Spinal cord (tissue), 10 donors: ENCODE measurements at places on chromosomes 4 and X.
A peak's percentile ranks its signal among the peaks of the same experiment; 100 is the strongest.

- DNase-seq: no peak
Measured at GRCh38 chrX:135951291-135951690, 22.5 kb downstream of the MMGT1 start.

GRCh38 chrX:101785142-101785541 is 125.5 kb upstream of the ARMCX2 start:
- DNase-seq: no peak

DNA sequence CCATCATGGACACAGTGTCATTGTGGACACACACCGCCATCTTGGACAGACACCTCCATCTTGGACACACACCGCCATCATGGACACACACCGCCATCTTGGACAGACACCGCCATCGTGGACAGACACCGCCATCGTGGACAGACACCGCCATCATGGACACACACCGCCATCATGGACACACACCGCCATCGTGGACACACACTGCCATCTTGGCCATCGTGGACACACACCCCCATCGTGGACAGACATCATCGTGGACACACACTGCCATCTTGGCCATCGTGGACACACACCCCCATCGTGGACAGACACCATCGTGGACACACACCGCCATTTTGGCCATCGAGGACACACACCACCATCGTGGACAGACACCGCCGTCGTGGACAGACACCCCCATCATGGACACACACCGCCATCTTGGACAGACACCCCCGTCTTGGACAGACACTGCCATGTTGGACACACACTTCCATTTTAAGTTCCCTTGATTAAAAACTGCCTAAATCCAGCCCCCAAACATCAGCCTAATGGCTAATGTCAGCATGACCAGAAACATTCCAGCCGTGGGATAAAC is 9.1 kb downstream of the ASMTL start:
- no peak for DNase-seq

GRCh38 chr4:186660403-186660802 is 63.3 kb downstream of the FAT1 start:
- no peak for DNase-seq

- no peak for DNase-seq
Measured at GRCh38 chr4:3136454-3136853, 62.0 kb downstream of the HTT start.

- DNase-seq: peak; percentile 8
Measured at GRCh38 chrX:72540318-72540717, 32.3 kb downstream of the HDAC8 start.

DNA sequence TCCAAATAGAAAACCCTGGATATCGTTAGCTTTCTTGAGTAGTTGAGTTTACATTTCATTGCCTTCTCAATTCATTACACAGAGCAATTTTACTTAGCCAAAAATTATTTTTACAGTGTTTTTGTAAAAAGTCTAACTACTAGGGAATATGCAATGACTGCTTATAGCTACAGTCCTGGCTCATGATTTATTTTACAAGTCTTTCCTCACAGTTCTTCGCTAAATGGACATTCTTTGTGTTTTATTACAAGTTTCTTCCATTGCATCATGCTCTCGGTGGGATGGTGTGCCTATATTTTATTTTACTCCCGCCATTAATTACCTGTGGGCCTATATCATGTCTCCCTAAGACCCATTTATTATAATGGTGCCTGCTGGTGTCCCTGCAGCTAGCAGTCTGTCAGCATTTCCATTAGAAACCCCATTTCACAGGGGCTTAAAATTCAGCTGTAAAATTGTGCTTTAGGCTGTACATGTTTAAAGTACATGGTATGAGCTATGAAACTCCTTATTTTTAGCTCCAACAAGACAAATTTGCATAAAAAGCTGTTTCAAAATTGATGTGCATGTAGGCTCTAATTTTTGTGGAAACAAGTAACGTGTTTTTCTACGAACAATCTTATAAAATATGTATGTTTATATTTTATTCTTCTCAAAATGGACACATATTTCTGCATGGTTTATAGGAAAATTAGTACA is 227.4 kb downstream of the SLC7A11 start:
- DNase-seq: peak; percentile 51

DNA sequence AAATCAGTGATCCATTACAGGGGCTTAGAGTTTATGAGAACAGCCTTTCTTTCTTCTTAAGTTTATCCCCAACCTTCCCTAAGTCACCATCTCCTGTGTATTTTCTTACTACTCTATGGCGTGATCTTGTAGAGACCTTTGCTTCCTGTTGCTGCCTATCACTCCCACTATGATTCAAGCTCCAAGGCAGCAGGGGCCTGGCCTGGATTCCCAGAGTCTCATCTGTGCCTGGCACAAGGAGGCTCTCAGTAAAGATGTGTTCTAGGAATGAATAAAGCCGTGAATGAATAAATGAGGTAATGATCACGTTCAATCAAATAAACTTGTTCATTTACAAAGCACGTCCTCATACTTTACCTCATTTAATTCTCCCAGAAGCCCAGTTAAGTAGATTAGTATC is 45.4 kb downstream of the CC2D2A start:
- peak; percentile 26 for DNase-seq

- DNase-seq: no peak
Measured at GRCh38 chr4:156933633-156934258, 37.9 kb downstream of the PDGFC start.

DNA sequence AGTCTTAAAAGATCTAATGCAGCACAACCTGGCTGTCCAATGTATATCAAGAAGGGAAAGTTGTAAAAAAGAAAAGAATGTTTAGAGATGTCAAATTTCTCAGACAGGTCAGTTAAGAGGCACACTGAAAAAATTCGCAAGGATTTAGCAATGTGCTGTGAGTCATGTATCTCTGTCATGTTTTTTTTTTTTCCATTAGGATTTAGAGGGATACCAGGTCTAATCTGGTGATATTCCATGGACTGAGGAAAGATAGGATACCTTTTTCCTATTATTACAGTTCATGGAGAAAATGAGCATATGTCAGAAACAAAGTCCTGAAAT is 815.4 kb upstream of the PCDH10 start:
- no peak for DNase-seq

DNA sequence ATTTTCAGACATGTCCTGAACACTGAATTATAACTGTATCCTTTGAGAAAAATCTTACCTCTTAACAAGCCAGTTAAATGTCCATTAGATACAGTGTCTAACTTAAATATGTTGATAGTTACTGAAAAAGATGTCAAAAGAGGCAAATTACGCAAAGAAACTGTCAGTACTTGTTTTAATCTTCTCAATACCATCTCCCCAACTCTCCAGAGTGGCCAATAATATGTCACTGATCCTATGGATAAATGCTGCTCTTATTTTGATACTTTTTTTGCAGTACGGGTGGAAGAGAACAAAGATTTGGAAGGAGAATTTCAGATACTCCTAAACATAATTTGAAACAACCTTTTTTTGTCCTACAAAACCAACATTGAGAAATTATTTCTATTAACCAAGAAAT is 192.7 kb downstream of the CBR4 start:
- no peak for DNase-seq

DNA sequence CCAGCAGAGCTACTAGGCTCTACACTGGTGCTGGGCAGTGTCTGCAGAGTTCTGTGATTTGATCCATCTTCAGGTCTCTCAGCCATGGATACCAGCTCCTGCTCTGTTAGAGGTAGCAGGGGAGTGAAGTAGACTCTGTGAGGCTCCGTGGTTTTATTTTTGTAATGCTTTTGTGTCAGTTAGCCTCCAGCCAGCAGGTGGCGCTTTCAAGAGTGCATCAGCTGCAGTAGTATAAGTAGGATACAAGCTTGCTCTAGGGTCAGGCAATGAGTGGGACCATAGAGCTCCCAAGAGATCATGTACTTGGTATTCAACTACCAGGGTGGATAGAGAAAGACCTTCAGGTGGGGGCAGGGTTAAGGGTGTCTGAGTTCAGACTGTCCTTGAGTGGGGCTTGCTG is 362.5 kb upstream of the TRAM1L1 start:
- DNase-seq: no peak

- no peak for DNase-seq
Measured at GRCh38 chrX:44245733-44246132, 97.7 kb downstream of the EFHC2 start.

DNA sequence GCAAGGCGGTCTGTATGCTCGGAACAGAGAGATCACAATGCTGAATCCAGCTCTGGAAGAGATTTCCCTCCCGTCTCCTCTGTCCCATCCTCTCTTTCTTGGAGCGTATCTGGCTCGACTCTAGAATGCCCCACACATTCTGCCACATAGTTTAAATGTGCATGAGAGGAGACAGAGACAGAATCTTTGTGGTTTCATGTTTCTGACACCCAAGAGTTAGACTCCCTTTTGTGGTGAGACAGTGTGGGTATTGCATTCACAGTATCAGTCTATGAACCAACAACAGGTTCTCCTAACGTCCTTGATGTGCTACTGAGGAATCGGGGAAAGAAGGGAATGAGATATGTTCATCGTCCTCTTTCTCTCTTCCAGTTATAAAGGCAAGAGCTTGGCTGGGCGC is 25.3 kb downstream of the FAM47E start:
- no peak for DNase-seq

- DNase-seq: peak; percentile 83
Measured at GRCh38 chrX:2679534-2680485, 11.3 kb upstream of the CD99 start.

DNA sequence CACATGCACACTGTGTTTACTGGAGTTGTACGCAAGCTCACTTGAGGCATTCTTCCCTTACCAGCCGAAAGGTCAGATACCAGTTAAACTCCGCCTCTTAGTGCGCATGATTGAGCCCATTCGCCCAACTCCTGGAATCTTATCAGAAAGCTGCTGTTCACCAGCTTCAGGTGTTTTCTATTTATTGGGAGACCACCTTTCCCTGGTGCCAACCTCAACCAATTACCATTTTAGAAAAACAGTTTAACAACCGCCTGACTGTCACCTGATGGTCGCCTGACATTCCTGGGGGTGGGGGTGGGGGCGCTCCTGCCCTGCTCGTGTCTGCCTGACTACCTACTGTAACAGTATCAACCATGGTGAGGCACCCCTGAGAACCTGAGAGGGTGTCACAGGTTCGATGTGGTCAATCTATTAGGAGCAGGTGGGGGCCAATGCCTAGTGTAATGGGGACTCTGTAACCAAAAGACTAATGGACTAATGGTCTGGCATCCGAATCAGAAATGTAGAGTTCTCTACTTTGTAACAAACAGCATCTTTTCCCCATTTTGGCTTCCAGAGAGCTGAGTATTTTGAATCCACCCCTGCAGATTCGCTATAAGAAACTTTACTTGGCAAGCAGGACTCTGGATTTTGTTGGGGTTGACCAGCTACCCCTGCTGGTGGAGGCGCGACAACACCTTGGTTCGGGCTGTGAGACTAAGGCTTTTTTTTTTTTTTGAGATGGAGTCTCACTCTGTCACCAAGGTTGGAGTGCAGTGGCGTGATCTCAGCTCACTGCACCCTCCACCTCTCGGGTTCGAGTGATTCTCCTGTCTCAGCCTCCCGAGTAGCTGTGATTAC is 58.2 kb upstream of the ZNF157 start:
- DNase-seq: peak; percentile 82

GRCh38 chr4:85818700-85819099 is 343.8 kb downstream of the ARHGAP24 start:
- DNase-seq: no peak

DNA sequence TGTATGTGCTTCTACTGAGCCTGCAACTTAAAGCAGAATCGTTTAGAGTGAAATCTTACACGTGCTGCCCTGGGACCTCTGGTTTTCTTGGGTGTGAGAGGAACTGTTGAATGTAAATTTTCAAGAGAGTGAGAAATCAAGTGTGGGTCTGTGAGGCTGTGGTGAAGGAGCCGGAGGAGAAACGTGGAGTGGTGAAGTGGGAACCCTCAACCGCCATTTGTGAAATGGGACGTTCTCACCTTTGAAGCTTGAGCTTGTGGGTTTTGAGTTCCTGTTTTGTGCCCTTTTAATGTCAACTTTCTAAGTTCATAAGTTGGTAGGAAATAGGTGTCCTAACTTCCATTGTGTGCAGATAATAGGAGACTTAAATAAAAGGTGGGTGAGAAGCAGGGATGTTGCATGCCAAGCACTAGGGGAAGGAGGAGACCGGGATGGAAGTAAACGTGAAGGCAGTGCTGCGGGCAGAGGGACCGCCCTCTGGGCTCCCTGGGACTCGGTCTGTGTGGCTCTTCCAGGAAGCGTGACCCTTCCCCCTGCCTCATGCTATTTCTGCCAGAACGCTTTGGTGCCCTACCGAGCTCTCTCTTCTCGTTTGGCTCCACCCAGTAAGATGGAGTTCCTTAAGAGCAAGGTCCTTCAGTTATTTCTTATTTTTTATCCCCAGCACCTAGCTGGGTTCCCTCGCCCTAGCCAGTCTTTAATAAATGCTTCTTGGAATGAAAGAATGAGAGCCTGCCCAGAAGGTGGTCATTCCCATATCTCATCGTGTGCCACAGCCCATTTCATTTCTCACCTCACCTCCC is 56.0 kb downstream of the TMEM131L start:
- DNase-seq: no peak

GRCh38 chrX:112197840-112198239 is 115.3 kb upstream of the TRPC5 start:
- DNase-seq: no peak

DNA sequence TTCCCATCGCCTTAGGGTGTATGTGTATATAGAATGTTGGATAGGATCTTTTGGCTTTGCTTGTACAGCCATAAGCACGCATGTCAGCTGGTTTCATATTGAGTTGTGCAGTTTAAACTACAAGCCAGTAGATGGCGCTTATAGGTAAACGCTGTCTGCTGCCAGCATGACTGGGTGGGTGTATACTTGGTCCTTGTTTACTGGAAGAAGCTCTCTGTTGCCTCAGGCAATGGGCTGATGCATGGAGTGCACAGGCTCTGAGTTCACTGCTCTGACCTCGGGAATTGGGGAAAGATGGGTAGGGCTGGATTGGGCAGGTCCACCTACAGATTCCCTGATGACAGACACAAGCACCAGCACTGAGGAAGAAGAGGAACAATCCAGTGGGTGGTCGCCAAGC is 831.5 kb downstream of the STIM2 start:
- no peak for DNase-seq

GRCh38 chr4:111890412-111890811 is 254.8 kb upstream of the FAM241A start:
- DNase-seq: no peak

DNA sequence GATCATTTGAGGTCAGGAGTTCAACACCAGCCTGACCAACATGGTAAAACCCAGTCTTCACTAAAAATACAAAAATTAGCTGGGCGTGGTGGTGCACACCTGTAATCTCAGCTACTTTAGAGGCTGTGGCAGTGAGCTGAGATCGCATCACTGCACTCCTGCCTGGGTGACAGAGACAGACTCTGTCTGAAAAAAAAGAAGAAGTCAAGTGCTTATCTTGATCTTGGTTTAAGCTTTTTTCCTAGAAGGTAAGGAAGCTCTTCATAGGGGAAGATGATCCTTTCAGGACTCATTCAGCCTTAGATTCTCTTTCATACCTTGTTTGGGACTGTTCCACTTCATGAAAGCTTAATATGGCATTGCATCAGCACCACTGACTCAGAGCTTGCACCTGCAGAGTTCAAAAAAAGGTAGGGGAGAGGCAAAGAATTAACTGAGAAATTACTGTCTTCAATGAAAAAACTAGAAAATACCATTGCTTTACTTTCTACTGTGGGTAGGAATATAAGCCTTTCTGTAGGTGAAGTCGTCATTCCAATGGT is 70.8 kb upstream of the EPGN start:
- no peak for DNase-seq
